NAMALWA (cell line): ENCODE measurements at places on chromosomes 3 and 15.
A peak's percentile ranks its signal among the peaks of the same experiment; 100 is the strongest.

- DNase-seq, result peak; percentile 26
These were observed 137.0 kb downstream of the KLF13 start for GRCh38 chr15:31463521-31464102.

- no peak for DNase-seq
These were observed 115.7 kb downstream of the AKAP13 start for GRCh38 chr15:85496151-85496550.

- DNase-seq, result no peak
These were observed 12.6 kb downstream of the RAB6B start for GRCh38 chr3:133882986-133883586.

DNA sequence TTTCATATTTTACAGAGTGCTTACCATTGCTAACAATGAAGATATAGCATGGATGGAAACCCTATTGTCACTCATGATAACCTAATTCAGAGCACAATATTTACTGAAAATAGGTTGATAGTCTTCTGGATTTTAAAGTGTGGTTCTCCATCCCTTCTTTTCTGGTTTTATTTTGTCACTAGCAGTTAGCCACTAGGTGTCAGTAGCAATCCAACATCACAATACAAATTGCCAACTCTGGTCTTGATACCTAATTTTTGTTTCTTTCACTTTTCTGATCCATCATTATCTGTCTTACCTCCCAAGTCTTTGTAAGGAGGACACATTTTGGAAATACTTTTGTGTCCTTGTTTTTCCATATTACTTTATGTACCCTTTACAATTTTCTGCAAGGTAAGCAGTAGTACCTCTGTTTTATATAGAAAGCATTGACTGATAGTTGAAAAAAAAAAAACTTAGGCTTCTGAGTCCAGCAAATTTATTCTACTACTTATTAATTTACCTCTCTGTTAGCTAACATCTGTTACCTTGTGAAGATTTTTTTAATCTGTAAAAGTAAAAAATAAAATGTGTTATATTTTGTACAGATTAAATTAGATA lies 28.3 kb upstream of the CRYBG3 start:
- DNase-seq, result peak; percentile 74

GRCh38 chr3:111299192-111299615 lies 227.6 kb downstream of the NECTIN3 start:
- no peak for DNase-seq

- no peak for DNase-seq
These were observed 1028.3 kb upstream of the NR2F2 start for GRCh38 chr15:95302206-95302605.

DNA sequence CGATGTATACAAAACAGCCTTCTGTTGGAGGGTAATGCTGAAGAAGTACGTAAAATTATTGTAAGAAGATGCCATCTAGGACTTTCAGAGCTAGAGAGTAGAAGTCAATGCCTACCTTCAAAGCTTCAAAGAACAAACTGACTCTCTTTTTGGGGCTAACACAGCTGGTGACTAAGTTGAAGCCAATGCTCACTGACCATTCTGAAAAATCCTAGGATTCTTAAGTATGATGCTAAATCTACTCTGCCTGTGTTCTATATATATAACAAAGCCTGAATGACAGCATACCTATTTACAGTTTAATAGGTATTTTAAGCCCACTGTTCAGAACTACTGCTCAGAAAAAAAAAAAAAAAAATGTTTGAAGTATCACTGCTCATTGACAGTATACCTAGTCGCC lies 18.9 kb downstream of the ADPGK start:
- DNase-seq, result no peak

GRCh38 chr15:101664303-101664913 lies 12.2 kb upstream of the TM2D3 start:
- peak; percentile 19 for DNase-seq

- DNase-seq, result no peak
These were observed 1.7 kb upstream of the FAM3D start for GRCh38 chr3:58668247-58668646.

DNA sequence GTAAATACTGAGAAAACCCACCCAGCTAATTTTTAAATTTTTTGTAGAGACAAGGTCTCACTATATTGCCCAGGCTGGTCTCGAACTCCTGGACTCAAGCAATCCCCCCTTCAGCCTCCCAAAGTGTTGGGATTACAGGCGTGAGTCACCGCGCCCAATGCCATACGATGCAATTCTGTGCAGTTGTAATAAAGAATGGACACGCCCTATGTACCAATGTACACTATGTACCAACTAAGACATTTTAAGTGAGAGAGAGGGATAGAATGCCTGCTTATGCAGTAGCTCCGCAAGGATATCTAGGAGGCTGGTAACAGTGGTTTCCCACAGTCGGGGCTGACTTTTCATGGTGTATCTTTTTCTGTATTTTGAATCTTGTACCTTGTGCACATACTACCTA lies 14.6 kb downstream of the ZNF710 start:
- no peak for DNase-seq

GRCh38 chr3:41200669-41201021 lies 1.3 kb downstream of the CTNNB1 start:
- peak; percentile 68 for DNase-seq

- no peak for DNase-seq
These were observed 14.2 kb downstream of the CSK start for GRCh38 chr15:74795966-74796625.

GRCh38 chr3:69417541-69418078 lies 31.7 kb upstream of the FRMD4B start:
- no peak for DNase-seq

GRCh38 chr3:10616321-10616720 lies 110.9 kb upstream of the ATP2B2 start:
- DNase-seq, result no peak

DNA sequence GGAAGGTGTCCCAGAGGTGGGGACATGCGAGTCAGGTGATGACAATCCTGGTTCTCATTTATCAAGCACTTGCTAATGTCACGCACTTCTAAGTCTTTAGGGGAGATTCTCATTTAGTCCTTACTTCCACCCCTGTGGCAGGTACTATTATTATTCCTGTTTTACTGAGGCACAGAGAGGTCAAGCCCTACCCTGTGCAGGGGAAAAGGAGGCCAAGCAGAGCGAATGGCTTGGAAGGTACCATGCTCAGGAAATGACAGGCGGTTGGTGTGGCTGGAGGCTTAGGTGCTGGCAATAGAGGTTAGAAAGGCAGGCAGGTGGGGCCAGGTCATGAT lies 268.9 kb downstream of the UACA start:
- DNase-seq, result no peak

- peak; percentile 44 for DNase-seq
These were observed 38.3 kb downstream of the CHD2 start for GRCh38 chr15:92938387-92938786.

DNA sequence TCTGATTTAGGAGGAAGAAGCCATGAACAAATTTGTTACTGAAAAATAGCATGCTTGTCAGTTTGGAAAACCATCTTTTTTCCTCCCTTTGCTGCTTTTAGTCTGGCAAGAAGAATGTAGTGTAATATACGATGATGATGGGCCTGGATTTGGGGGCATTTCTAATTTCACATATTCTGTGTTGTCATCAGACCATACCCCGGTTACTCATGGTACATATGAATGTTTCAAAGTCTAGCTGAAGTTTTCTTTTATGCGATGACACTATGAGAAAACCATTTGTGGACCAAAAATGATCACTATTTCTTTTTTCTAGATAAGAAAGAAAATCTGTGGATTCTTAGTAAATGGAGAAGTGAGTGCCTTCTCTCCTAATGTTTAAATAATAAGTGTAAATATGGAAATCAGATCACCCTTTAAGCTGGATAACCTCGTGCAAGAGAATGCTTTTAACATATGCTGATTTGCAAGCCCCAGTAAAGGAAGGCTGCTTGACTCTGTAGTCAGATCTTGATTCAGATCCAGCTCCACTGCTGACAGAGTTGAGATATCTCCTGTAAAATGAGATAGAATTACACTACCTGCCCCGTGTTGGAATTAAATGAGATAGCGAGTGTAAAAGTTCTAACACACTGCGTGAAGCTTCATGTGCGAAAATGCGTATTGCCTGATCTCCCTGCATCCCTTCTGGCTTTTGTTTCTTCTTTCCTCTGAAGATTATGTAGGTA lies 3.0 kb downstream of the MEF2A start:
- DNase-seq, result peak; percentile 43

- DNase-seq, result peak; percentile 32
These were observed at the start of gene SNX33 for GRCh38 chr15:75647370-75648155. Gene SNX33 (plus strand): TSS chr15:75647912. CDS start chr15:75649103, 1,191 bp downstream.

- DNase-seq, result no peak
These were observed 3.5 kb downstream of the RORA start for GRCh38 chr15:61225614-61226013.

DNA sequence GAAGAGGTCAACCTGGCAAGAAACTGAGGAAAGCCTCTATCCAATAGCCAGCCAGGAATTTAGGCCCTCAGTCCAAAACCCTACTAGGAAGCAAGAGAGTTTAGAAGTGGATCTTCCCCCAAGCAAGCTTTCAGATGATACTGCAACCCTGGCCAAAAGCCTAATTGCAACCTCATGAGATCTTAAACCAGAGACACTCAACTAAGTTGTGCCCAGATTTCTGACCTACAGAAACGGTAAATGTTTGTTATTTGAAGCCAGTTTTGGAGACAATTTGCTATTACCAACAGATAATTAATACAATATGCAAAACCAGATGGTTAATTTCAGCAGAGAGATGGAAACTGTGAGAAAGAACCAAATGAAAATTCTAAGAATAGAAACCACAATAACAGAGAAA lies 21.7 kb upstream of the SUSD5 start:
- no peak for DNase-seq

DNA sequence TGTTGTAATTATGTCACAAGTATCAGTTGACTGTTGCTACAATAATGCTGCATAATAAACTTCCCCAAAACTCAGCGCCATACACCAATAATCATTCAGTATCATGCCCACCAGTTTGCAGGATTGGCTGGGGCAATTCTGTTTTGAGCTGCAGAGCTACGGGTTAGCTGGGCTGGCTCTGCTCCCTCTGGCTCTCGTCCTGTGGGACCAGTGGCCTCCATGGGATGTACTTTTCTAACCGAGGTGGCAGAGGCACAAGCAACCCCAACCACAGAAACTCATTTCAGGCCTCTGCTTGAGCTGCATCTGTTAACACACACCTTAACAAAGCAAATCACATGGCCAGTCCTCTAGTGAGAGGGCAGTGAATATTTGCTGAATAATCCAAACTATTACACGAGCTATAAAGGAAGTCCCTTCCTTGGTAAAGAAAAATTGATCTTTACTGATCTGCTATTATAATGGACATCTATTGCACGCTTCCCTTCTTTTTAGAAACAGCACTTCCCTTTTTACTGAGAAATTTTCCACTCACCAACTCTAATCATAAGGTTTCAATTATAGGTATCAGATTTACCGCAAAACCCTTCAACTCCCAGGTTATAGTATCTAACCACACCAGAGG lies 10.9 kb upstream of the BCL2A1 start:
- no peak for DNase-seq

DNA sequence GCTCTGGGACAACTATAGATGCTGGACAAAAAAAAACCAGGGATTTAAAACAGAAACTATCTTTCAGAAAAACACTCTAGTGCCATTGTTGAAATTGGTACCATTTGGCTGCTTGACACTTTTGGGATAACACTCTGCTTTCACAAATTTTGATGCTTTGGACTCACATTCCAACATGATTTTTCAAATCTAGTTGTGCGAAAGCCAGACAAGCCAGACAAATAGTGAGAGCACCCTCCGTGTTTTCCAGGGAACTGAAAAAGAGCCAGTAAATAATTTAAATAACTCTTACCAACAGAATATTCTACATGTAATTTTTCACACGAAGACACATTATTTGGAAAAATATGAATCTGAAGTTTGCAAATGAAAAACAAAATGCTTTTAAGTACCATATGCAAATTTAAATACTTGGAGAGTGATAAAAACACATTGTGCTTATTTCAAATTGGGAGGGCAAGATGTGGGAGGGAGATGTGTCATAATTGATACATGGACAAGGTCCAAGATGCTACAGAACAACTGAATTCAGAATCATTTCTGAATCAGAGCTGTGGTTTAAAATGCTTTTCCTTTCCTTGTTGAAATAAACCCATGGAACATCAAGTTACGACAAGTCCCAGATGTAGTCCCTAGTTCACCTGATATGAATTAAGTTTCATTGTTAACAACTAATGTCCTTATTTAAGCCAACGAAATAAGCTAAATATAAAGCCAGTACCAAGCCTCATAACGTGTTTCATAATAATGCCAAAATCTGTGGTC lies 144.2 kb upstream of the SOX2 start:
- no peak for DNase-seq

GRCh38 chr3:177135841-177136492 lies 61.3 kb downstream of the TBL1XR1 start:
- DNase-seq, result no peak

DNA sequence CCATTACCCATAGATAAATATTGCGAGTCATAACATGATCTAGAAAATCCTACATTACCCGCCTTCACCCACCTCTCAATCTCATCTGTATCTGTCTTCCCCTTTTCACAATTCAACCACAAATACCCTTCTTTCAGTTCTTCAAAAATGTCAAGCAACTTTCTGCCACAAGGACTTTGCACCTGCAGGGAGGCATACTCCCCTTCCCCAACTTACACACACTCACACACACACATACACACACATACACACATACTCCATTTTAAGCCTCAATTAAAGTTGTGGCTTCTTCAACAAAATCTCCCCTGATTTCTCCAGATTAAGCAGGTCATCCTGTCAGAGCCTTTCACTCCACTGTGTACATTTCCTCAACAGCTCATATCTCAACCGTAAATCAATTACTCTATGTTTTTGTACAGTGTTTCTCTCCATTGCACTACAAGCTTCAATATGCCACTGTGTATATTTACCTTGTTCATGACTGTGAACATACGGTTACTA lies 33.1 kb upstream of the CCDC50 start:
- DNase-seq, result peak; percentile 87

- DNase-seq, result no peak
These were observed 25.9 kb downstream of the EXOG start for GRCh38 chr3:38522002-38522401.

GRCh38 chr3:112651516-112651915 lies 10.6 kb upstream of the CCDC80 start:
- DNase-seq, result no peak

DNA sequence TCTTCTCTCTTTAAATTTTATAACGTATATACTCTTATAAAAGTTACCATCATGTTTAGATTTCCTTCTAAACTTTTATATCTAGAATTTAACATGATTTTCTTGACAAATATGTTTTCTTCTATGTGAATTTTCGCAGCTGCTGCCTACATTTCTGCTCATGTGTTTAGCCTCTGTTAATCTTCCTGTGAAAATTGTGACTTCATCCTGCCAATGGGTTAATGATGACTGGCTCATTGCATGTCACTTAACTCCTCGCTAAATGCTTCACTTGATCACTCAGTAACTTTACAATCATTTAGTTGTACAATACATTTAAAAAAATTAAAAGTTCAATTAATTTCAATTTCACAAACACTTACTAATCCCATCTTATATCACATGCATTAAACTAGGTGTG lies 178.1 kb downstream of the LPP start:
- DNase-seq, result no peak

GRCh38 chr3:195260280-195260905 lies 10.6 kb downstream of the XXYLT1 start:
- no peak for DNase-seq
